Lung (tissue), 17 donors: ENCODE measurements at places on chromosomes 1 and 21. TPM values are rescaled to one million over a fixed set of nuclear protein-coding genes. Genes with fewer than 3 reads are reported as not detected.

The PRAMEF15 gene
- total RNA-seq: not detected

The TSHB gene
- total RNA-seq: not detected

The JAM2 gene
- 16.0 TPM for total RNA-seq

The PIGK gene
- 30.2 TPM for total RNA-seq

DNA sequence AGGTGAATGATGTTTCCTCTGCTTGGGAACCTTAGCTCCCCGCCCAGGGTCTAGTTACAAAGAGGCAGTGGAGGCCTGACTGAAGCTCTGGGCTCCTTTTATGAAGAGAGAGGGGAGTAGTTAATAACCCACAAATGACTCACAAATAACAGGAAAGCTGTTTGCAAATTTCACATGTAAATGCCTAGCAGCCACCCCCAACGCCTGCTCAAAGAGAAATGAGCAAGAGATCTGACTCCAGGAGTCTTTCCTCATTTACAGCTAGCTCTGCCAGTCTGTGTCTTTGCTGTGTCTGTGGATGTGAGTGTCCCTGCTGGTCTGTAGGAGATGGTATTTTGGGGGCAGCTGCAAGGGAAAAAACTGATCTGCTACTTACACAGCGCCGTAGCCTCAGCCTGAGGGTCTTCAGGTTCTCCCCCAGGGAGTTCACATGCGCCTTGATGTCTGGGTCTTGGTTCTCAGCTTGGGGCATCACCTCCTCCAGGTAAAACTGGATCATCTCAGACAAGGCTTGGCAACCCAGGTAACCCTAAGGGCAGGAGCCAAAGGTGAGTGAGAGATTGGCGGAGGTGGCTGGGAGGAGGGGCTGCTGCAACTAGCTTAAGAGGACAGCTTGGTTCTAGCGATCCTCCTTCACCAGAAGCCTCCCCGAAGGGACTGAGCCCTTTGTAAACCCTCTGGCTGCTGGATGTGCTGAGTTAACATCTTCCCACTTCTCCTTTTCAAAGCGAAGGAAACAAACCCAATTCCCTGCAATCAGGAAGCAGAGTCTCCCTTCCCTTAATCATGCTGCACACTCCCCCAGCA, at the start of gene IL19:
Gene IL19 (plus strand): TSS at position 243 of the 807 bp plus-strand sequence. CDS start 65,890 bp downstream, outside the sequence.
- no peaks in the 10 kb centered on the region for H3K27me3 ChIP-seq
- H3K27ac ChIP-seq: no peak within 1 kb of the TSS
- no peak within 1 kb of the TSS for H3K4me3 ChIP-seq
- DNase-seq: no peak

DNA sequence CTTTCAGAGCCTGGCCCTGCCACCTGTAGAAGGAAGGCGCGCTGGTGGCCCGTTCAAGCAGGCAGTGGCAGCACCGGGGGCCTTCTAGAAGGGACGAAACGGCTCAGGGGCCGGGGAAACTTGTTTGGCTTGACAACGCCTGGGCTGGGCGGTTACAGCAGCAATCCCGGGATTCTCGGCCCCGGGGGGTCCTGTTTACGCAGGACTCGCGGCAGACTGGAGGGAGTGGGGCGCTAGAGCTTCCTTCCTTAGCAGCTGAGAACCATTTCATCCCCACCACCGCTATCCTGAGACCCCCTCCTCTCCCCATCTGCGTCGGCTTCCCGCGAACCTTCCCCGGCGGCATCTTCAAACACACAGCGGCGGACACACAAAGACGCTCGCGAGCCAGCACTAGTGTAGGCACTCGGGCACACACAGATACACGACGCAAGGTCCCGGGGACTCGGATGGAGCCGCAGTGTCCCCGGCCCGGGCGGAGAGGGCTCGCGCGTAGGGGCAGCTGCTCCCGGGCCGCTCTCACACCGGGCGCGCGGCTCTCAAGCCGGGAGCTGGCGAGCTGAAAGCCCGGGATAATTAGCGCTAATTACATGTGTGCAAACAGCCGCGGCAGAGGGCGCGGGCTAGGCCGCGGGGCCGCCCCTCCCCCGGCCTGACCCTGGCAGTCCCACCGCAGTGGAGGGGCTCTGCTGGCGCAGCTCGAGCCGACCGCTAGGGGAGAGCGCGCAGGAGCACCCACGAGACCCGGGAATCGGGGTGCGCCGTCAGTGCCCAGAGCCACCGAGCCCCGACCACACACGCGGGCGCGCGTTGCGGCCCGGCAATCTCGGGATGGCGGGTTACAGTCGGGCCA, 271.4 kb downstream of the FOXD2 start:
- H3K4me3 ChIP-seq: no peak overlapping the region
- H3K4me1 ChIP-seq: peaks cover 5% of the 10 kb centered on the region
- H3K27me3 ChIP-seq: peaks cover 69% of the 10 kb centered on the region
- no peak overlapping the region for H3K27ac ChIP-seq
- peak; percentile 76 for DNase-seq
- H3K36me3 ChIP-seq: no peaks in the 10 kb centered on the region

DNA sequence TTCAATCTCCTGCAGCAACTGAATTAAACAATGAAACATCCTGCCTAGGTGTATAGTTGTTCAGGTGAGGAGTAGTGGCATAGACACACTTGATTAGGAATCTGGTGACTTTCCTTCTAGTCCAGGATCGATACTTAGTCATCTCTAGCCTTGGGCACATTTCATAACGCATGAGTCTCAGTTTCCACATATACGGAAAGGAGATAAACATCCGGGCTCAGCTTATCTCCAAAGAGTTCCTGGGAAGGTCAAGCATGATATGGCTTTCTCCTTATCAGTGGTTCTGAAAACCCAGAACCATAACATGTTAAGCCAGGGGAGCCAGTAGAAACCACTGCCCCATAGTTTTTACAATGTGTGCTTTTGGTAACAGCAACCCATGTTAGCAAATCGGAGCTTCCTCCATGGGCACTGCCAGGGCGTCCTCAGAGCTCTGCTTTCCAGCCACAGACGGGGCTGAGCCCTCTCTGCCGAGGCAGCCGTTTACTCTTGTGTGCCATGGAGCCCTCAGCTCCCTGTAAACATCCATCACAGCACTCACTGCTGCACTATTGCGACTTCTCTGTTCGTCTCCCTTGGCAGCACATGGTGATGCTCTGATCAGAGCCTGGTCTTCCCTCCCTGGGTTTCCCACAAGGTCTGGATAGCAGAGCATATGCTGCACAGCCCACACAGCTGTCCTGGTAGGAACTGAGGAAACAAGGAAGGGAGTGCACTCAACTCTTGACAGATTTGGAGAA, 34.6 kb downstream of the RUNX1 start:
- H3K36me3 ChIP-seq: no peaks in the 10 kb centered on the region
- H3K4me1 ChIP-seq: peaks cover 3% of the 10 kb centered on the region
- no peak overlapping the region for H3K4me3 ChIP-seq
- no peak for DNase-seq

DNA sequence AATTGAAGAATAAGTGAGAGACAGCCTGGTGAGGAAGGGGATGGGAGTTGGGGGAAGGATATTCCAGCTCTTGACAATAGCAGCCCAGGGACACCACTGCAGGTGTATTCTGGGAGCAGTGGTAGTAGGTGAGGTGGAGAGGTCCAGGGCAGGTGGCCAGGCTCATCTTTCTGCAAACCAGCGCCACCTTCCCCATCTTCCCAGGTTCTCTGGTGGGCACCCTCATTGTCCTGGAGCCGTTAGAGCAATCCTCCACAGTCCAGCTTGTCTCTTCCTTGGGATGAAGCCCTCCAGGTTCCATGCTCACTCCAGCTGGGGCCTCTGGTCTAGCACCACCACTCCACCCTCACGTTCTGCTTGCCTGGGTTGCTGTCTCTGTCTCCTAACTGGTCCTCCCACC, 97.0 kb downstream of the IER5 start:
- no peaks in the 10 kb centered on the region for H3K36me3 ChIP-seq
- H3K27ac ChIP-seq: no peak overlapping the region
- DNase-seq: no peak
- H3K27me3 ChIP-seq: no peaks in the 10 kb centered on the region

GRCh38 chr1:31814041-31814511, 1.7 kb downstream of the SPOCD1 start:
- H3K27ac ChIP-seq: no peak overlapping the region
- H3K36me3 ChIP-seq: no peaks in the 10 kb centered on the region
- no peaks in the 10 kb centered on the region for H3K27me3 ChIP-seq
- H3K4me3 ChIP-seq: no peak overlapping the region
- DNase-seq: no peak
- no peaks in the 10 kb centered on the region for H3K4me1 ChIP-seq

DNA sequence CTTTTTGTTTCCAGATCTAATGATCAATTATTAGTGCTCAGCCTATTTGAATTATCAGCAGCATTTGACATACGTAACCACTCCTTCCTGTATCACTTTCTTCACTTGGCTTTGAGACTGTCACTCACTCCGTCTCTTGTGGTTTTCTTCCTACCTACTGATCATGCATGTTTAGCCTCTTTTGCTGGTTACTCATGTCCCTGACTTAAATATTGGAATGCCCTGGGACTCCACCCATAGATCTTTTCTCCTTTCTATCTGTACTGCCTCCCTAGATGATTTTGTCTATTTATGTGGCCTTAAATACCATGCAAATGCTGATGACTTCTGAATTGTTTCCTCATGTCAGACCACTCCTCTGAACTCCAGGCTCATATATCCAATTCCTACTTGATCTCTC, 57.7 kb upstream of the PDE4B start:
- no peak overlapping the region for H3K4me3 ChIP-seq
- no peak for DNase-seq
- no peak overlapping the region for H3K27ac ChIP-seq
- H3K27me3 ChIP-seq: no peaks in the 10 kb centered on the region
- no peaks in the 10 kb centered on the region for H3K36me3 ChIP-seq
- no peaks in the 10 kb centered on the region for H3K4me1 ChIP-seq

DNA sequence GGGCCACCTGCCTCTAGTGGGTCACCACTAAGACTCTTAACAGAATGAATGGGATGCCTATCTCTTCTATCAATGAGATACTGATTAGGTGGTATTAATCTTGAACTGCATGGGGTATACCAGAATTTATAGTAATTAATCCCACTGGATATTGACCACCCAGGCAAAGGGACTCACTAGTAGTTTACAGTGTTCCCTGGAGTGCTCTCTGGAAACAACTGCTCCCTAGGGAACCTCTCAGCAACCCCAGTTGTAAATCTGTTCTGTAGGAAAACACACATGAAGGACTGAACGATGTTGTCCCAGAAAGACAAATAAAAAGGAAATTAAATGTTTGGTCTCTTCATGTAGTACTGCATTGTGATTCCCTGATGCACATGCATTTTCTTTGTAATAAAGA, 430.5 kb downstream of the HLX start:
- H3K36me3 ChIP-seq: no peaks in the 10 kb centered on the region
- H3K27ac ChIP-seq: no peak overlapping the region
- H3K27me3 ChIP-seq: no peaks in the 10 kb centered on the region
- no peak for DNase-seq
- no peaks in the 10 kb centered on the region for H3K4me1 ChIP-seq

GRCh38 chr1:154824179-154825000, 45.7 kb downstream of the KCNN3 start:
- DNase-seq: no peak
- H3K36me3 ChIP-seq: no peaks in the 10 kb centered on the region
- no peak overlapping the region for H3K4me3 ChIP-seq
- H3K4me1 ChIP-seq: no peaks in the 10 kb centered on the region
- no peaks in the 10 kb centered on the region for H3K27me3 ChIP-seq

DNA sequence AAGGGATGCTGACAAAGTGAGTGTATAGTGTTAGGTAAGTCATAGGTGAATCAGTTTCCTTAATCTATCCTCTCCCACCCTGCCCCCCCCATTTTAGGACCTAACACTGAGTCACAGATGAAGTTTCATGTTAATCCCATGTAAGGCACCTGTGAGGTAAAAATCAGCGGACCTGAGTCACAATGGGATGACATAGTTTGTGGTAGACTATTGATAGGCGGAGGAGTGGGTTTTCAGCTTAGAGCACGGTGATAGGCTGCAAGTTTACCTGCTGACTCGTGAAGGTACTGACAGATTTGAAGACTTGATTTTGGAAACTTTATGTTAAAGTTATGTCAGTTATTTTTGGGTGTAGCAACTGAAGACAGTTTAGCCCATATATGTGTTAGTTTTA, 1.7 kb downstream of the TOR1AIP1 start:
- DNase-seq: peak; percentile 8
- H3K27ac ChIP-seq: no peak overlapping the region
- peak overlapping the region; percentile 89 for H3K4me3 ChIP-seq
- H3K36me3 ChIP-seq: peaks cover 2% of the 10 kb centered on the region
- H3K4me1 ChIP-seq: no peaks in the 10 kb centered on the region

- peaks cover 13% of the 10 kb centered on the region for H3K36me3 ChIP-seq
- no peak overlapping the region for H3K4me3 ChIP-seq
- DNase-seq: no peak
- peaks cover 3% of the 10 kb centered on the region for H3K4me1 ChIP-seq
Measured at GRCh38 chr1:179888071-179888470, 6.0 kb downstream of the TOR1AIP1 start.

- H3K36me3 ChIP-seq: no peaks in the 10 kb centered on the region
- no peaks in the 10 kb centered on the region for H3K4me1 ChIP-seq
- DNase-seq: peak; percentile 84
- no peaks in the 10 kb centered on the region for H3K27me3 ChIP-seq
Measured at GRCh38 chr1:40308036-40308727, 8.9 kb downstream of the COL9A2 start.

GRCh38 chr1:147080671-147081394, 91.4 kb downstream of the PRKAB2 start:
- no peak overlapping the region for H3K27ac ChIP-seq
- no peak for DNase-seq
- peaks cover 20% of the 10 kb centered on the region for H3K27me3 ChIP-seq
- no peak overlapping the region for H3K4me3 ChIP-seq
- no peaks in the 10 kb centered on the region for H3K4me1 ChIP-seq
- H3K36me3 ChIP-seq: no peaks in the 10 kb centered on the region
